Dermis microvascular lymphatic vessel endothelial cell (primary cell): ENCODE measurements at places on chromosomes 6 and 20. TPM values are rescaled to one million over a fixed set of nuclear protein-coding genes. Genes with fewer than 3 reads are reported as not detected.

SALL4 gene
- total RNA-seq = 0.26 and 0.63 TPM in 2 replicates

RNF146 gene
- total RNA-seq = 26.2 and 39.7 TPM in 2 replicates

EGFL8 gene
- 0.64 and 2.3 TPM in 2 replicates for total RNA-seq

SLC17A3 gene
- not detected in 2 replicates for total RNA-seq

DNA sequence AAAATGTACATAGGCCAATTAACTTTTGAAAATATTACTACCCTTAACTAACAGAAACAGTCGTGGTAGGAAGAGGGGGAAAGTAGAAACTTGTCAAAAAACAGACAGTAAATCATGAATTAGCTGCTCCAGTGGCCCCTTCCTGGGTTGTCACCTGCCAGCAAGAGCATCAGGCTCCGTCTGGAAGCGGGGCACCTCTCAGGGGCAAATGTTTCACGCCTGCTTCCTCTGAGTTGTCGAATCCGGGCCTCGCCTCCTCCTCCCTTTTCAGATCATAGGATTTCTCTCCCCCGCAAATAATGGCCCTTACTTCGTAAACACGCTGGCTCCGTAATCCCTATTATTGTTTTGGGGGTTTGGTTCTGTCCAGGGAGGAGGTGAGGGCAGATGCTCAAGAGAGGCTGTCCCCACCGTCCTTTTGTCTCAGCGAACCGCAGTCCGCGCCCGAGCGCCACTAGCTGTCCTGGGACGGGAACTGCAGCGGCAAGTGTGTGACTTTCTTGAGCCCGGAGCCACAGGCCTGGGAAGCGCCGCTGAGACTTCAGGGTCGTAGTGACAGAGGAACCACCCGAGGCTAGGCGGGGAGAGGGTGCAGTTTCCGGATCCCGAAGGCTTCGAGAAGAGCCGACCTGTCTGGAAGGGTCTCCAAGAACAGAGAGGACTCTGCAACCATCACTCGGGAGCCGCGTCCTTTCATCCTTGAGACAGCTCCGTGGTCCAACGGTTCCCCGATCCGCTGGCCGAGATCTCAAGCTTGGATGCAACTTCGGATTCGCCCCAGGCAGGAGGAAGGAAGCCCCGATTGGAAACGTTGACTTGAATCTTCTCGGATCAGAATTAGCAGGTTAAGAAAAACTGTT is 214.5 kb upstream of the ZNF184 start:
- DNase-seq = no peak

GRCh38 chr20:49534255-49534712 is 33.7 kb downstream of the PTGIS start:
- peak; percentile 46 for DNase-seq

GRCh38 chr20:47455133-47456040 is 46.3 kb upstream of the NCOA3 start:
- no peak for DNase-seq

- no peak for DNase-seq
Measured at GRCh38 chr6:155510879-155511278, 55.2 kb upstream of the NOX3 start.

GRCh38 chr6:70241991-70242420 is 60.9 kb downstream of the COL9A1 start:
- no peak for DNase-seq

GRCh38 chr20:37256286-37256685 is 5.3 kb downstream of the GHRH start:
- no peak for DNase-seq

GRCh38 chr6:24686946-24687345 is 20.1 kb downstream of the ACOT13 start:
- DNase-seq = no peak

GRCh38 chr6:20036141-20036677 is 176.1 kb downstream of the MBOAT1 start:
- no peak for DNase-seq

DNA sequence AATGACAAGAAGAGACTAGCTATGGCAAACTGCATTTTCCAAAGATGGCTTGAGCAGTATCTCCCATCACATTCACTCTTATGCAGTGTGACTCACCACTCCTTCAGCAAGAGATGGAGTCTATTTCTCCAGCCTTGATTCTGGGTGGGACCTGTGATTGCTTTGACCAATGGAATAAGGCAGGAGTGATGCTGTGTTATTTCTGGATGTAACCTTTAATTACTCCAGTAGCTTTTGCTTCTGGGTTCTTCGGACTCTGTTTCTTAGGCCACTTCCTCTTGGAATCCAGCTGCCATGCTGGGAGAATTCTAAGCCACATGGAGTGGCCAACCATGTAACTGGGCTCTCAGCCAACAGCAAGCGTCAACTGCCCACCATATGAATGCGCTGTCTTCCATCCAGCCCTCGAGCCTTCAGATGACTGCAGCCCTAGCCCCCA is 50.7 kb downstream of the TGM2 start:
- no peak for DNase-seq

GRCh38 chr6:148973538-148974208 is 226.8 kb downstream of the UST start:
- no peak for DNase-seq

GRCh38 chr6:158697811-158698210 is 48.0 kb downstream of the SYTL3 start:
- DNase-seq = no peak

DNA sequence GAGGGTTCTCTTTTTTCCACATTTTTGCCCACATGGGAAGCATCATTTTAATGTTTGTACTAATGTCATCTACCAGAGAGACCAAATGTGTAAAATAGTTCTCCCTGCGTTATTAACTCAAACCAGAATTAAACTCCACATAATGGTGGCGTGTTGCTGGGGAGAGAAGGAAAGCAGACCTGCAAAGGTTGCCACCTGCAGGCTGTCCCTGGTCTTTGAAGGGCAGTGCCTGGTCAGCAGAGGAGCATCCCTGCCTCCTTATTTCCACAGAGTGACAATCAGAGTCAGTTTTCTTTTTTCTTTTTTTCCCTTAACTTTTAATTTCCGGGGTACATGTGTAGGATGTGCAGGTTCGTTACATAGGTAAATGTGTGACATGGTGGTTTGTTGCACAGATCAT is 214.5 kb downstream of the TBX18 start:
- peak; percentile 3 for DNase-seq

DNA sequence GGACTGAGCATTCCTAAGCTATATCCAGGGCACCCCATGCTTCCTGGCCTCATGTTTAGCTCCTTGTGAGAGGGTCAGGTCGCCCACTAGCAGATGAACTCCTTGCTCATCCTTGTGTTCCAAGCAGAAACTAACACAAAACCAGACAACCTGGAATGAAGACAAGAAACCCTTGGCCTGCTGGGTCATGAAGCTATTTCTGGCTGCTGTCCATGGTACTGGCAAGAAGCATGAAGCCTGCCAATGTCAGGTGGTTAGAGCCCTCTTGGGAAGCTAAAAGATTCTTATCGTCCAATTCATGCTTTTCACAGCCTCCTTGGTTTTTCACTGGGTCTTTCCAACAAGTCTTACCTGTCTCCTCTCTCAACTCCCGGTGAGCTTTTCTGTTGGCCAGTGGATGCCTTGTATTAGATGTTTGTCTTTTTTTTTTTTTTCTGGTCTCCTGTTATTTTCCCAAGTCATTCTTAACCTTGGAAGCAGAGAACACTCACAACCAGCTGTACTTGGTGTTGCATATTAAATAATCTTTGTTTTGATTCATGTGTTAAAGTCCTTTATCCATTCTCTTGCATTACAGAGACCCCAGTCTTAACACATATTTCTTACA is 180.3 kb downstream of the ANKRD60 start:
- DNase-seq = peak; percentile 42
